ENCODE measurements at places on chromosomes 3 and 15. TPM values are rescaled to one million over a fixed set of nuclear protein-coding genes. Genes with fewer than 3 reads are reported as not detected.
A peak's percentile ranks its signal among the peaks of the same experiment; 100 is the strongest.

Gene GCSAM
- total RNA-seq, result not detected

Gene MKRN3
- total RNA-seq, result 1.8 TPM

Gene ANKRD34C
- total RNA-seq, result not detected

Gene GOLGA6D
- not detected for total RNA-seq

Gene NMNAT3
- total RNA-seq, result 4.8 TPM

Gene KLF13
- total RNA-seq, result 11.4 TPM

Gene GABRA5
- not detected for total RNA-seq

Gene IMPG2
- 0.17 TPM for total RNA-seq

Gene DPPA2
- not detected for total RNA-seq

Gene LARP6
- total RNA-seq, result 166 TPM

Gene THBS1
- total RNA-seq, result 374 TPM

Gene GOLGA8M
- 0.51 TPM for total RNA-seq

DNA sequence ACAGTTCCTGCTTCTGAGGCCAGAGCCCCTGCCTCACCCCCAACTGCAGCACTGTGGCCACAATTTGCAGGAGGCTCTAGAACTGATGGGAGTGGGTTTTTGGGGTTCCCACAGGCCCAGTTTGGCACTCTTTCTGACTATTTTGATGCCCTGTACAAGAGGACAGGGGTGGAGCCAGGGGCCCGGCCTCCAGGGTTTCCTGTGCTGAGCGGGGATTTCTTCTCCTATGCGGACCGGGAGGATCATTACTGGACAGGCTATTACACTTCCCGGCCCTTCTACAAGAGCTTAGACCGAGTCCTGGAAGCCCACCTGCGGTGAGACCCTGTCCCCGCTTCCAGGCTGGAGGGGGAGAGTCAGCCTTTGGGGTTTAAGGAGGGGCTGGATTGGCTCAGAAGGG lies 6.9 kb downstream of the MAN2A2 start:
- no peak for DNase-seq

DNA sequence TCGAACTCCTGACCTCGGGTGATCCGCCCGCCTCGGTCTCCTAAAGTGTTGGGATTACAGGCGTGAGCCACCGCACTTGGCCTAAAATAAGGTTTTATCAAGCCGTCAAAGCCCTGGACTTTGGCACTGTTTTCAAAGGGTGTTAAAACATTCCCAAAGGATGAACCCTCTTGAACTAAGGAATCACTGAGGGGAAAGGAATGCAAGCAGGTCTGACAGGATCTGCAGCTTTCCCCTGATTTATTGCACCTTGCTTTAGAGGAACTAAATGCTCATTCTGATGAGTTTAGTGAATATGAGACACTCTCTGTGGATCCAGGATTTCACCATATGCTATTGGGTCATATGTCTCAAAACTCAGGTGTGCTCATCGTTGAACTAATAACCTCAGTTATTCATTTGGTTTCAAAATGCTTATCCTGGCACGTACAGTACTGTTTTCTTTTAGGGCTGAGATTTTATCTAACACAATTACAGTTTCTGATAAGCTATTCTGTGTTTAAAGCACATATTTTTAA lies 63.0 kb upstream of the TSC22D2 start:
- peak; percentile 100 for DNase-seq

DNA sequence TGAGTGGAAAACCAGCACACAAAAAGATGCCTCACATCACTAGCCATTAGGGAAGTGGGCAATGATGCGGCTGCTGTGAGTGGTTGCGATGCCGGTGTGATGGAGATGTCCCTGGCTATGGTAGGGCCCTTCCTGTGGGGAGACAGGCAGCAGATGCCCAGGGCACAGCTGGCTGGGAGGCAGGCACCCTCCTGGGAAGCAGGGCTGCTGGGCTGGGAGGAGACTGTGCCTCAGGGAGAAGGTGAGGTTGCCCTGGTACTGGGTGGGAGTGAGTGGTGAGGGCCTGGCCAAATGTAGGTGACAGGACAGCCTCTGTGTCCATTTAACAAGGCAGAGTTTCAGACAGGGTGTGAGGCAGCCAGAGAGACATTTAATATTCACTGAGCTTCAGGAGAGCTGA lies 335.6 kb downstream of the OCA2 start:
- DNase-seq, result no peak

GRCh38 chr3:131608741-131609140 lies 106.0 kb upstream of the MRPL3 start:
- DNase-seq, result no peak

DNA sequence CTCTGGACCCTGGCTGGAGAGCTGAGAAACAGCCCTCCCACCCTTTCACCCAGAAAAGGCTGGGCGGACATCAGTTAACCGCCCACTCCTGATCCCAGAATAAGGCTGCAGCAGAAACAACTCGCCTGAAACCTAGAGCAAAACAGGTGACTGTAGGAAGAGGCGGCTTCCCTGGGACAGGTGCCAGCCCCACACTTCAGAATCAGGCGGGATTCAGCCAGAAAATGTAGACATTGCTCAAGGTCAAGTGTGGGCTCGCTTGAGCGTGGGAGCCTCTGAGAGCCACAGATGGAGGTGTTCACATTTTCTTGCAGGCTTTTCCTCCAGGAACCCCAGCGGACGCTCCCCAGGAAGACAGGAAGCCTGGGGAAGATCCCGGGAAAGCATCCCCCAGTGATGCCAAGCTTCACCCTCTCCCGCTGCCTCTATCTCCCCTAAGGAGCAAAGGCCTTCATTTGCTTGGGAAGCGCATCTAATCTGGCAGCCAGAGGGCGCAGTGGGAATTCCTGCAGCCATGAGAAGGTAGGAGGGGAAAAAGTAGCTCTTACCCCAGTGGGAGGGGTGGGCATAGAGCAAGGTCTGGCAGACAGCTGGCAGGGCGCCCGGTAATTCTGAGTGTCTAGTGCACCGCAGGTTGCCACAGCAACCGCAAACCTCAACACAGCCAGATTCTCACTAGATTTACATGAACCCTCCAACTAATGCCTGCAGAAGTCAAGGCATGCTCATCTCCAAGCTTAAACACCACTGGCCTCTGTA lies 77.7 kb downstream of the OCA2 start:
- DNase-seq, result peak; percentile 69

- peak; percentile 52 for DNase-seq
These were observed 13.3 kb upstream of the CD47 start for GRCh38 chr3:108103886-108104797.

GRCh38 chr3:119490153-119490552 lies 8.2 kb upstream of the TIMMDC1 start:
- DNase-seq, result no peak

GRCh38 chr3:194204042-194204987 lies 68.4 kb downstream of the HES1 start:
- peak; percentile 18 for DNase-seq

DNA sequence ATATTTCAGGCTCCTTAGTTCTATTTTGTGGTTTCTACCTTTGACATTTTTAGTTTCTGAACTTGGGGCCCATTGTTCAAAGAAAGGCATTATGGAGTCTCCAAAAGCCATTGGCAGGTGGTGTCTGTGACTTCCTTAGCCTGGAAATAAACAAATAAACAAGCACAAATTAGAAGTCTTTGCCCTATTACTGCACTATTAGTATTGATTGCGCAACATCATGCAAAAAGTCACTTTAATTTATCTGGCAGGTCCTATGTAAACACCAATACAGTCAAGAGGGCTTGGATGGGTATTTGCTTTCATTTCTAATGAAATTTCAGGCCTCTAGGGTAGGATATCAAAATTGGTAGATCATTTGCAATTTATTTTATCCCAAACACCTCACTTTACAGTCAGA lies 85.6 kb downstream of the LPP start:
- no peak for DNase-seq

DNA sequence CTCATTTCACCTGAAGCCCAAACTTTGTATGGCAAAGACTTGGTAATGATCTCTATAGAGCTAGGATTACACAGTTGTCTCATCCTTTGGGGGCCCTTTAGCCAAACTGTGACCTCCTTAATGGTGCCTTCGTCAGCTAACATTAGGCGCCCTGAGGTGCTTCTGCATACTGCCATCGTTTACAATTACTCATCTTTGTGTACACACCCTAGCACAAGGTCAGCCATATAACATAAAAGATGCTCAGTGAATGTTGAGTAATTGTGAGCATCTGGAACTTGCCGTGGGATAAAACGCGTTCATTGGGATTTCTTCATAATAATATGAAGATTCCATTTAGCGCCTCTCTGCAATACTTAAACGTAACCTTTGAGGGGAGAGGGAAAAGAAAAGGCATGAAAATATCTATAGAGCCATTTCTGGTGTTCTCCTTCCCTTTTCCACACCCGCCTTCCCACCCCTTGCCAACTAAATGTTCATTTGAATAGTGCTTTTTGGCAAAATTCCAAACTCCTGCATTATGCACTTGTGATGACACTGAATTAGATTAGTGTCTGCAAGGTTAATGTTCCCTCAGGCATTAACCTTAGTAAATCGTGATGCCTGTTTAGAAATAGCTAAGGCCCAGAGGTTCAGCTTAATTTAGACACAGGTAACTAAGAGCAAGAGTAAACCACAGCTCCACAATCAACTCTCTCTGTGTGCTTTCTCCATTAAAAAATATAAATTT lies 990 bp upstream of the ZNF148 start:
- peak; percentile 77 for DNase-seq

GRCh38 chr3:29892976-29893554 lies 612.2 kb downstream of the RBMS3 start:
- DNase-seq, result no peak

DNA sequence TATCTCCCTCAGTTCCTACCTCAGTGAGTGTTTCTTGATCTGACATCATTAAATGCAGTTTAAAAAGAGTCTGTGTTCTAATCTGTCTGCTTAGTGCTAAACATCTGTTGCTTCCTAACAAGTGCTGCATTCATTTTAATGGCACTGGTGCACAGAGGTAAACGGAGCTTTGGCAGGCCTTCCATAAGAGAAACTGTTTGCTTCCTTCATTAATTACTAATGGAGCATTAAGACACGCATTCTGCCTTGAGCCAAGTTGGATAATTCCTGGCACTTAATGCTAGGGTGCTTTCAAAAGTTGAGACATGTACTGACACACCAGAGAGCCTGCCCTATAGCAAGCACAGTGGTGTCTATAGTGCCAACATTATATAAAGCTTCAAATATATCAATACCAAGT lies 34.7 kb downstream of the SCG5 start:
- no peak for DNase-seq

DNA sequence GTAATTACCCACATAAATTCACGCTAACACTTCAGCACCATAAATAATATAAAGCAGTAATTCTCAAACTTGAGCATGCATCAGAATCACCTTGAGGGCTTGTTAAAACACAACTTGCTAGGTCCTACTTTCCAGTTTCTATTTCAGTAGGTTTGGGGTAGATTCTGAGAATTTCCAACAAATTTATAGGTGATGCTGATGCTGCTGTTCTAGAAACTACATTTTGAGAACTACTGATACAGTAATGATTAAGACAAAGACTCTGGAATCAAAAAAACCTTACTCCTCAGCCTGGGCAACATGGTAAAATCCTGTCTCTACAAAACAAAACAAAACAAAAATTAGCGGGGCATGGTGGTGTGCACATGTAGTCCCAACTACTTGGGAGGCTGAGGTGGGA lies 18.8 kb downstream of the TMEM39A start:
- no peak for DNase-seq

DNA sequence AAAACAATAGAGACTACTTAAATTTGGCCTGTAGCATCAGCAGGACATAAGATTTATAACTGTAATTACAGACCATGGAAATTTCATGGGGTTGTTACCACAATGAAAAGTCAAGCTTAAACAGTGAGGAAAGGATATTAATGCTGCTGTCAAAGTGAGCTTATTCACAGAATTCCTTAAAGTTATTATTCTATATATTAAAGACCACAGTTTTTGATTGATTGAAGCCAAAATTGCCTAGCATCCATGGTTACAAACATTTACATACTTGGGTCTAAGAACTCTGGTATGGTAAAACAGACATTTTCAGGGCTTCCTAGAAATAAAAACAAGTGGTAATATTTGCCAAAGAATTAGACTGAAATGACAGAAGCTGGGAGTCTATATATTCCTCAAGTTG lies 248.6 kb downstream of the ATP8B4 start:
- no peak for DNase-seq

DNA sequence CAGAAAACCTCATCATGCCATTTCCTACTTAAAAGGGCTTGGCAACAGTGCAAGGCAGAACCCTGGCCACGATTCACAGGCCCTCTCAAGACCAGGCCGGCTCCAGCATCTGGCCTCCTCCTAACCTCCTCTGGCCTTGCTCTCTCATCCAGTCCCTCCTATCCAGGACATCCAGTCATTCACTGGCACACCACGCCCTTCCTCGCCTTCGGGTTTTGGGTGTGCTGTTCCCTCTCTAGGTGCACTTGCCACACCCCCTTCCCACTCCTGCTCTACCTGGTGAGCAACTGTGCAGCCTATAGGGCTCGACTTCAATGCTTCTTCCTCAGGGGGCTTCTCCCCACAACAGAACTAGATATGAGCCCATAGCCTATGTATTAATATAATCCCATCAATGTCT lies 317.1 kb downstream of the ARRDC4 start:
- no peak for DNase-seq

GRCh38 chr3:190122198-190122771 lies 1.6 kb upstream of the P3H2 start:
- DNase-seq, result no peak

- no peak for DNase-seq
These were observed 30.8 kb downstream of the IRAK2 start for GRCh38 chr3:10195366-10196089.

DNA sequence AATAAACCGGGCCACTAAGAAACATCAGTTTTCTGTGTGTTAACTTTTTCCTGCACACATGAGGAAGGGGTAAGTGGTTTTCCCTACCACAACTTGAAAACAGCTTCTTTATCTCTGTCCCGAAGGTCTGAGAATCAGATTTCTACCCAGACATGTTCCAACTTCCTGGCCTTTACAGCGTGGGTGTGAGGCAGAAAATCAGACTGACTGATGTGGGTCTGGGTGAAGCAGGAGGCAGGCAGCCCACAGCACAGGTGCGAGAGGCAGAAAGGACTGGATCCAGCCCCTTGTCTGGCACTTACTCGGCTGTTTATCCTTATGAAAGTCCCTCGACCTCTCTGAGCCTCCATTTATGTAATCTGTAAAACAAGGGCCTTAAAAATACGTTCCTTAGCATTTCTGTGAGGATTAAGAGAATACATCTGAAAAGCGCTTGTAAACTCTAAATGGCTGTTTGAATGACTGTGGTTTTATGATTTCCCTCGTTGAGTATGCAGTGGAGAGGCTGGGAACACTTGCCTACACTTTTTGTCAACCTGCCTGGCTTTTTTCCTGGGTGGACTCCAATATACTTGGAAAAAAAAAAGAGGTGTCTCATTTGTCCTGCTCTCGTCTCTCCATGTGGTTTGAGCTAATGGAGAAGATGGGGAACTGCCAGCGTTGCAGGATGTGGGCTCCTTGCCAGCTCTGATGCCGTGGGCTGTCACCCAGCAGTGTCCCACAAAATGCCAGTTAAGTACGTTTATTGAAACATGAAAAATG lies 3.1 kb downstream of the AGBL1 start:
- no peak for DNase-seq

GRCh38 chr15:41218851-41219250 lies 11.7 kb downstream of the EXD1 start:
- DNase-seq, result no peak

DNA sequence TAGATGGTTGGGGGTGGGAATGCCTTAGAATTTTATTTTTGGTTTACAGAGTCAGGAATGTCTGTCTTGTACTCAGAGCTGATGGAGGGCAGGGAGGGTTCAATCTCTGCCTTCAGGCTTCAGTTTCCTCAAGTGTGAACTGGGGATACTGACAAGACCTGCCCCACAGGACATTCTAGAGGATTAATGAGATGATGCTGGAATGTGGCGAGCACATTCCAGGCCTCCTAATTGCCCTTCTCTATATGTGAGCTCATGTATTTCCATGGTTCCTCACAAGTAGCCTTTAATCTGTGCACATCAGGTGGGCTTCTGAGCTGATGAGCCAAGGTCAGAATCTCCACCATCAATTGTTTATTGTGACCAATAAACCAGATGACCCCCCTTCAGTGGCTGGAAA lies 90.4 kb downstream of the CACNA2D3 start:
- no peak for DNase-seq

Data from PC-3 (cell line).